ENCODE measurements at places on chromosomes 6 and 20. TPM values are rescaled to one million over a fixed set of nuclear protein-coding genes. Genes with fewer than 3 reads are reported as not detected.

Gene PRSS35
- not detected for total RNA-seq

Gene ELMO2
- total RNA-seq: 40.3 TPM

DNA sequence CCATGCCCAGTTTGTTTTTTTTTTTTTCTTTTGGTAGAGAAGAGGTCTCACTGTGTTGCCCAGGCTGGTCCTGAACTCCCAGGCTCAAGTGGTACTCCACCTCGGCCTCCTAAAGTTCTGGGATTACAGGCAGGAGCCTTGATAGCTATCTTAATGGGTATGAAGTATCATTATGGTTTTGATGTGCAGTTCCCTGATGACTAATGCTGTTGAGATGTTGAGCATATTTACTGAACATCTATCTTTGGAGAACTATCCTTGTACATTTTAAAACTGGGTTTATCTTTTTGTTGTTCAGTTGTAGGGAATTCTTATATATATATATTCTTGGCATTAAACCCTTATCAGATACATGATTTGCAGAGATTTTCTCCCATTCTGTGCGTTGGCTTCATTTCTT, 21.4 kb upstream of the MYL9 start:
- DNase-seq: no peak

Gene FOXA2
- total RNA-seq: not detected

Gene GUCA1A
- total RNA-seq: 0.36 TPM

Gene SYNDIG1
- total RNA-seq: 0.16 TPM

Gene SLC32A1
- not detected for total RNA-seq

Gene PROCR
- total RNA-seq: 30.8 TPM
